Subcutaneous preadipocyte (primary cell): ENCODE measurements at places on chromosomes 3 and 15. TPM values are rescaled to one million over a fixed set of nuclear protein-coding genes. Genes with fewer than 3 reads are reported as not detected.

Gene ADCY5
- total RNA-seq = under 0.01 and 0.20 TPM in 2 replicates

Gene CASR
- total RNA-seq = under 0.01 TPM in 1 of 2 replicates, not detected in the other

Gene PLAAT1
- 0.37 TPM in 1 of 2 replicates, not detected in the other for total RNA-seq

Gene EFCC1
- total RNA-seq = not detected in 2 replicates

Gene GOLGA6L9
- 0.37 and 0.59 TPM in 2 replicates for total RNA-seq

Gene GOLGA6B
- not detected in 2 replicates for total RNA-seq

Gene SLC15A2
- total RNA-seq = under 0.01 TPM in 1 of 2 replicates, not detected in the other
